CD8-positive, alpha-beta memory T cell (primary cell): ENCODE measurements at places on chromosomes 3 and 15.
A peak's percentile ranks its signal among the peaks of the same experiment; 100 is the strongest.

GRCh38 chr3:36893137-36893557 is 51.7 kb downstream of the TRANK1 start:
- DNase-seq: peak; percentile 25

- no peak for DNase-seq
Measured at GRCh38 chr15:37691911-37692310, 242.5 kb upstream of the TMCO5A start.

GRCh38 chr15:66803749-66804148 is 101.7 kb downstream of the SMAD6 start:
- no peak for DNase-seq

GRCh38 chr3:136612512-136612911 is 139.7 kb downstream of the STAG1 start:
- no peak for DNase-seq

- DNase-seq: no peak
Measured at GRCh38 chr3:35257641-35258040, 381.7 kb upstream of the ARPP21 start.
